Ascending aorta (tissue), 2 donors: ENCODE measurements at places on chromosomes 7 and 10.

DNA sequence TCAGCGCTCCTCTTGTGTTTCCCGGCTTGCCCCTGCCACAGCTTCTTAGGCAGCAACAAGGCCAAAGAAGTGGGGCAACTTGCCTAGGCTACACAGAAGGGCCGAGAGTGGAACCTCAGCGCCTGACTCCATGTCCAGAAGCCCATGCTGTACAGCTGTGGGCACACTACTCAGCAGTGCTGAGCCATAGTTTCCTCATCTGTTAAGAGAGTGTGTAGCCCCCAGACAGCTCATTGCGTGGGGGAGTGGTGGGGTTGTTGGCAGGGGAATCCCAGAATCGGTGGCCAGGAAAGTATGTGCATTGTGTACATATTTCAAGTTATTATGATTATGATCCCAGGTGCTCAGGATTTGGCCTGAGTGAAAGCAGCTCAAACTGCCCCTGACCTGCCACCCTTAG is 96.2 kb downstream of the CDH23 start:
- no peak for DNase-seq

DNA sequence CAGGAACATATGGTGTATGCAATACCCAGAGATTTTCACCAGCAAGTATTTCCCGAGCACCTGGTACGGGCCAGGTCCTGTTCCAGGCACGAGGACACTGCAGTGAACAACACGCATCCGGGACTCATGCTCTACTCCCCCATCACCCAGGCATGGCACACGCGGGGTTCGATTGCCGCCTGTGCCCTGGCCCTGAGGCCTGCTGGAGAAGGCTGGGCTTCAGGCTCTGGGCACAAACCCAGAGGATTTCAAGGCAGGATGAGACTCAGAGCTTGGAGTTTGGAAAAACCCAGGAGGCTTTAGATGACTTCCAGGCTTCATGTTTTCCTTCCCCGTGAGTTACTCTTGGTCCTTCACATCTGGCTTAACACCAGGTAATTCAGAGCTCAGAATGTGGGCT is 143.5 kb downstream of the NEURL1 start:
- peak; percentile 78 for DNase-seq

- DNase-seq, result no peak
Observed at GRCh38 chr7:2698581-2699288, 10.7 kb downstream of the AMZ1 start.

GRCh38 chr7:95511716-95512260 is 26.0 kb downstream of the ASB4 start:
- DNase-seq, result peak; percentile 85

- no peak for DNase-seq
Observed at GRCh38 chr10:23777153-23777552, 338.3 kb downstream of the OTUD1 start.

DNA sequence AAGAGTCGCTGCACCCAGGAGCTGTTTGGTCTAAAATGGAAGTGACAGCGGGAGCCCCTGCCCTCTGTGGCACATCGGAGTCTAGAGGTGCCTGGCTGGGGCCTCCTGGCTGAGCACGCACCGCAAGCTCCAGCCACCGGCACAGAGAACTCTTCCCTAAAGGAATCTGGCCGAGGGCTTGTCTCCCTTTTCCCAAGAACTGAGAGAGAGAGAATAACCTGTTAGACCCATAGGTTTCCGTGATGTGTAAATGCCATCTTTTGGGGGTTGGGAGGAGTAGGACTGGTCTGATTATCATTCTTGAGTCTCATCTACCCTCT is 47.3 kb downstream of the PROSER2 start:
- no peak for DNase-seq

- DNase-seq, result no peak
Observed at GRCh38 chr10:114920459-114920858, 17.5 kb upstream of the TRUB1 start.

GRCh38 chr7:138654616-138655015 is 46.5 kb downstream of the SVOPL start:
- no peak for DNase-seq

DNA sequence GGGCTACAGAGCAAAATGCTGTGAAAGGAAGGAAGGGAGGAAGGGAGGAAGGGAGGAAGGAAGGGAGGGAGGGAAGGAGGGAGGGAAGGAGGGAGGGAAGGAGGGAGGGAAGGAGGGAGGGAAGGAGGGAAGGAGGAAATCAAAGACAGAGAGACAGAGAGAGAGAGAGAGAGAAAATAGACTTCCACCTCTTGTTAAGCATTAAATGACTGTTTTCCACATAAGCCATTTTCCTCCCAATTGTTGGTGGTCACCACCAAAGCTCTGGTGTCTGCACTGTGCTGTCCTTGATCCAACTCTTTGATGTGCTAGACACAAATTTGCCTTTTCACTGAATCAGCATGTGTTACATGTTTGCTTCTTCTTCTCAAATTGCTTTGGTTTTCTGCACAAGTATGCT is 90.7 kb upstream of the INHBA start:
- no peak for DNase-seq

GRCh38 chr10:87053111-87053510 is 33.0 kb downstream of the FAM25A start:
- DNase-seq, result no peak

DNA sequence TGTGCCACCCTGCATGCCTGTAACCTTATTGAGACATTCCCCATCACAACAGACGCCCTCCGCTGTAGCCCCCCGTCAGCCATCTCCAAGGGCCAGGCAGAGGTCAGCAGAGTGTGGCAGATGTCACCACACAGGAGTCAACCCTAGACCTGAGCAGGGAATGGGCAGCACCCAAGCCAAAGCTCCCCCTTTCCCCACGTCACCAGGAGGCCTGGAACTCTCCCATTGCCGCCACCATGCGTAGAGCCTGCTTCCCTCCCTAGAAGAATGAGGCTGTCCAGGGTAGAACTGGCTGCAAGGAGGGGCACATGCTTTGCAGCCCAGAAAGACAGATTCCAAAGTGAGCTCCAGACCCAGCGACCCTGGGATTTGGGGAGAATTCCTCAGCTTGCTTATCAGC is 342.9 kb downstream of the TNS3 start:
- DNase-seq, result no peak
